ENCODE measurements at places on chromosomes 5 and 9. TPM values are rescaled to one million over a fixed set of nuclear protein-coding genes. Genes with fewer than 3 reads are reported as not detected.

The PCDHGB1 gene
- total RNA-seq: 3.7 TPM

The LEAP2 gene
- 2.3 TPM for total RNA-seq

The CBY3 gene
- total RNA-seq: not detected

The PAIP2 gene
- total RNA-seq: 117 TPM

The FIBCD1 gene
- total RNA-seq: not detected

The SPINK4 gene
- not detected for total RNA-seq

The OLFML2A gene
- total RNA-seq: 188 TPM

The CKMT2 gene
- 287 TPM for total RNA-seq

The NDST1 gene
- total RNA-seq: 91.4 TPM

The SURF4 gene
- total RNA-seq: 160 TPM

The C7 gene
- total RNA-seq: 2.2 TPM

The IFNA13 gene
- not detected for total RNA-seq

The F2RL1 gene
- total RNA-seq: 2.3 TPM

The BARHL1 gene
- not detected for total RNA-seq

The DMRT3 gene
- total RNA-seq: not detected

The OR2V2 gene
- total RNA-seq: not detected

The C1QTNF2 gene
- 27.8 TPM for total RNA-seq

The NOXA1 gene
- total RNA-seq: 1.2 TPM

The PCDHB14 gene
- 7.8 TPM for total RNA-seq

The IL13 gene
- total RNA-seq: not detected

The CRAT gene
- 51.5 TPM for total RNA-seq

The TRPM6 gene
- 0.72 TPM for total RNA-seq

The OR1J2 gene
- not detected for total RNA-seq

The CLIC3 gene
- 4.9 TPM for total RNA-seq

The SPEF2 gene
- 20.0 TPM for total RNA-seq

The GFI1B gene
- 0.51 TPM for total RNA-seq

The NOTCH1 gene
- total RNA-seq: 45.4 TPM

The TMEM215 gene
- total RNA-seq: 2.1 TPM

The CEMIP2 gene
- total RNA-seq: 44.5 TPM

The FCN2 gene
- not detected for total RNA-seq

The DOK3 gene
- total RNA-seq: 6.7 TPM

The NR2F1-AS1 gene
- total RNA-seq: 16.7 TPM

The SLC34A1 gene
- total RNA-seq: not detected

The SPINK5 gene
- total RNA-seq: 31.5 TPM

The PCDHGA11 gene
- 7.5 TPM for total RNA-seq

The GFRA3 gene
- 4.1 TPM for total RNA-seq

The TBC1D2 gene
- total RNA-seq: 10.3 TPM

The PAPPA gene
- 3.0 TPM for total RNA-seq

The BSPRY gene
- total RNA-seq: 2.6 TPM

The RAI14 gene
- 42.6 TPM for total RNA-seq

The IRGM gene
- not detected for total RNA-seq

The LCN10 gene
- not detected for total RNA-seq

The WDR31 gene
- 3.7 TPM for total RNA-seq

The GKAP1 gene
- 14.9 TPM for total RNA-seq

The DYNC2I2 gene
- total RNA-seq: 37.0 TPM

The CA9 gene
- total RNA-seq: 0.82 TPM

The SMIM33 gene
- not detected for total RNA-seq

The CCNI2 gene
- total RNA-seq: not detected

The GABRG2 gene
- not detected for total RNA-seq

The KIF4B gene
- 0.10 TPM for total RNA-seq

Data from tongue (tissue), 3 donors.